ENCODE measurements at places on chromosomes 1 and 21.

DNA sequence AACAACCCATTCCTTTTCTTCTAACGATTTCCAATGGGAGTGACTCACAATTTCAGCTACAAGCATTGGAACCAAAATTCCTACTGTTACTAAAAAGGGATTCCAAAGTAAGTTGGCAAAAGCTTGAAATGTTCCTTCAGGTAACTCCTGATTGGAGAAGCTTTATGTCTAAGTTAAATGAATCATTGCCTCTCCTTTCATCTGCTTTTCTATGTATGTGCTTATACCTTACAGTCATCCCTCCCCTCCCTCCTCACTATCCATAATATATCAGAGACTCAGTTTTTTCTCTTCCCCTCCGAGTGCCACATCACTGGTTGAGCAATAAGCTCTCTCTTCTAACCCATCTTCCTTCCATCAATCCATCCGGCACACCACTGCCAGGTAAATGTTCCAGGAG, 86.8 kb downstream of the TIAM1 start:
- DNase-seq = no peak

GRCh38 chr1:61980561-61980960, 214.1 kb upstream of the L1TD1 start:
- no peak for DNase-seq

GRCh38 chr21:42983103-42983502, 8.7 kb downstream of the PKNOX1 start:
- DNase-seq = no peak

DNA sequence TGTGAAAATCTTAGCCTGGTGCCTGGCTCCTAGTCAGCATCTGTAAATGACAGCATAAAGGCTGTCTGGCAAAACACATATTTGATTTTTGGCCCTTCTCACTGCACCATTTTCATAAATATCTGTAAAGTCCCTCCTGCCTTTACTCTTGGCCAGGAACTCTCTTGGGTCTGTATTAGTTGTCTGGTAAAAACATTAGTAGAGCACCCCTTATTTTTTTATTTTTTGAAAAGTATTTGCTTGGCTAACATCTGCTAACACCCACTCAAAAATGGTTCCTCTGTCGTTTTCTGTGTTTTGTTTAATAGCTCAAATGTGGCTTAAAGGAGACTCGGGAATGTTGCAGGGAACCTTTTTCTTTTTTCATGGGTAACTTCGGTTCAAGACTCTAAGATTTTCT, 293.4 kb downstream of the HMCN1 start:
- no peak for DNase-seq

GRCh38 chr1:157236072-157236471, 97.9 kb upstream of the ETV3 start:
- no peak for DNase-seq

DNA sequence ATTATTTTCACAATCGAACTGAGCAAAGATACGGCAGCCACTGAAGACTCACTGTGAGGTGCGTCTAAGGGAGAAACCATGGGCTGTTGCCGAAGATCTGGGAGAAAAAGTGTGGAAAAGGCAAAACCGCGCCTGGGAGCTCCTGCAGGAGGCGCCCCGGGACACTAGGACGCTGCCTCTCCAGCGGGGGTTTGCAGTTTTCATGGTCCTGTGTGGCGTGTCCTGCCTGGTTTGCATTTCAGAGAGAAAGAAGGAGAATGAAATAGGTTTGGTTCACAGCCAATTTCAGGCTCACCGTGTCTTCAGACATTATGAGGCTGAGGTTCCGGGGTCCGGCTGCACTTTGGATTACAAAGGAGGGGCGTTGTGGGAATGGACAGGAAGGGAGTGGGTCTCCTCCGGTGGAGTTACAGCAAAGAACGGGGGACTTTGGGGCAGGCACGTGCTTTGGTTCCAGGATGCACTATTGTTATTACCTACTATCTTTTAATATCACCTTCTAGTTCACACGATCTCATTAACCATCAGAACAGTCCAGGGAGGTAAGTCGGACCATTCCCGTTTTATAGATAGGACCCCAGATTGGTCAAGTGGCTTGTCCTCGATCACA, 179.8 kb downstream of the DYRK1A start:
- no peak for DNase-seq

DNA sequence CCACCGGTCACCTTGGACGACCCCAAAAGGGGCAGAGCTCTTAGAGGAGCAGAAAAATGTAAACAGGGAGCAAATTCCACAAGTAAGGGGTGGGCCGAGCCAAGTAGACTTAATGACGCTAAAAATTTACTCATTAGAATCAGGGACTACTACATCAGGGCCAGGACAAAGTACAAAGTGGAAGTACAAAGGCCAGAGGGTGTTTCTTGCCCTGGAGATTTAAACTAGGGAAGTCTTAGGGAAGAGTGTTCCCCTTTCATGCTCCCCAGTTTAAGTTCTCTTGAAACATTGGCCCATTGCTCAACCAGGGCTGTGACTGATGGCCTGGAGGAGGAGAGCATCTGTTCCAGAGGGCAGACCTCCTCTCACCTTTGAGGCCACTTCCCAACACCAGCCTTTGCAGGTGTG, 48.6 kb downstream of the BACH1 start:
- DNase-seq = no peak

DNA sequence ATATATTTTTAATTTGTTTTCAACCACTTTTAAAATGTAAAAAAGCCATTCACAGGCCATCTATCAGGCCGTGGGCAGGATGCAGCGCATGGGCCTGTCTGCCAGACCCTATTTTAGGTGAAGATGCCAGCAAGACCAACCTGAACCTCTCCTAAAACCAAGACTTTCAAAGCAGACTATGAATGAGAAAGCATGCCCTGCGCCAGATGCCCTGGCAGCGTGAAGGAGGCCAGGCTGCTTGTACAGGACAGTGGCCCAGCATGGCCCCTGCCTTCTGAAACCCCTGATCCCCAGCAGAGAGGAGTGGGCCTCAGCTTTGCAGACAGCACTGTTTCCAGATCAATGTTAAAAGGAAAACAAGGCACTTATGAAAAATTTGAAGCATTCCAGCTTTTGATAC, 31.6 kb downstream of the WDR4 start:
- no peak for DNase-seq

GRCh38 chr1:10918531-10918930, 93.9 kb upstream of the TARDBP start:
- DNase-seq = no peak

DNA sequence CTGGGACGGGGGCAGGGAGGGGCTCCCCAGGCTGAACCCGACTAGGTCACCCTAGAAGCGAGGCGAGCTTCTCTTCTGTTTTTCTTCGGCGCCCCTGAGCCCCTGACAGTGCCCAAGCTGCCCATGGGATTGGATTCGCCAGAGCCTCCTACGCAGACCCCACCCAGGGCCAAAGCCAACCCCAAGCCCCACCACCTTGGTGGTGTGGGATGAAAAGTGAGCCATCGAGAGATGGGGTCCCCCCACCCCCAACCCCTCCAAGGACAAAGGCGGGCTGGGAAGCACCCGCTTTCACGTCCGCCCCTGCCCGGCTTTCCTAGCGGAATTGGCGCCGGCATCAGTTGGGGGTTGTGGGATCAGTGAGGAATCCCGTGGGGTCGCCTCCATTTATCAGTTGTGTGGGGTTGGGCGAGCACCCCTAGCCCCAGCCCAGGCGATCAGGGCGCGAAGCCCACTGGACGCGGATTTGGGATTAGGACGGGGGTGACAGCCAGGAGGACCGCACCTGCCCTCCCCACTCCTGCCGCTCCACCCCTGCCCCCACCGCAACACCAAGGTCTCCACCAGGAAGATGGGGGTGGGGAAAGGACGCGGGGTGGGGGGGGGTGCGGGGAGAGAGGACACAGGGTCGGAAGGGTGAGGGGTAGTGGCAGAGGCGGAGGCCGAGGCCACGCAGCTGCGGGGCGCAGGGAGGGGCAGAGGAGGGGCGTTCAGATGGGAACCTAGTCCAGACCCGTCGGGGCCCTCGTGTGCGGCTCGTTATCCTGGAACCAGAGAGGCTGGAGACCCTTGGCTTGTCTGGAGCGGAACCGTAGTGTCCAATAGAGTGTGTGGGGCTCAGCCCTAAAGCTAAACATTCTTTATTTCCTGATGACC, 4.4 kb downstream of the TSPEAR start:
- DNase-seq = no peak

DNA sequence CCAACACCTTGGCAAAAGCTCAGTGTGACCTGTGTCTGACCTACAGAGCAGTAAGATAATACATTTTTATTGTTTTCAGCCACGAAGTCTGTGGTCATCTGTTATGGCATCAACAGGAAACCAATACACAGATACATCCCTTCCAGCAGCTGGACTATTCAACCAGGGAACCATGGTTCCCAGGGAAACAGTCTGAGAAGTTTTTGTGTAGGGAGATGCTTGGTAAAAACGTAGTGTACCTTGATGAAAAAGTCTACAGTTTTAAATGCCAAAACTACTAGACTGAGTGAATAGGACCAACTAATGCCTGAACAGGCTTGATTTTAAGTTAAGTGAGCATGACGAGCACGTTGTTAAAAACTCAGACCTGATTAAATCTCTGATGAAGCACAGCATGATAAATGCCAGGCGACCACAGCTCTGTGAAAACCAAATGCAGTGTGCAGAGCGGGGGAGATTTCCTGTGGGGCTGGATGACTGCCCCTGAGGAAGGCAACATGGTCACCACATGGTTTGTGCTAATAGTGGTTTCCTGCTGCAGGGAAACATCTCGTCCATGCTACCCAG, 228.9 kb downstream of the TNR start:
- no peak for DNase-seq
